ENCODE measurements at places on chromosomes 3 and 15.

DNA sequence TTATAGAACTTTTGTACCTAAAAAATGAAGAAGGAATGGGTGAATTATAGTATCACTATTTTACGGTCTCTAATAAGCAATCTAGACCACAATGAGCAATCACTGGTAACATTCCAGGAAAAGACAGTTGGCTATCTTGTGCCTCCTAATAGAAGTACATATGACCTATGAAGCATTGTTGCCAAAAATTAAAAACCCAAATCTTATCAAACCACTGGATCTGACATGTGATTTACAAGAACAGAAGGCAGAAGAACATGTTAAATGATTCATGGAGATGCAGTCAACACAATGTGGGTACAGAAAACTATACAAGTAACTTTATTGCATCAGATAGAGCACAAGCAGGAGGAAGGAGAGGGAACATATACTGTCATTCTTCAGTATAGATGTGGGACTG, 14.5 kb upstream of the HYKK start:
- no peak for DNase-seq

GRCh38 chr3:184595726-184596125, 34.1 kb downstream of the EPHB3 start:
- no peak for DNase-seq

GRCh38 chr3:71103430-71103921, 480.1 kb downstream of the FOXP1 start:
- DNase-seq = no peak

DNA sequence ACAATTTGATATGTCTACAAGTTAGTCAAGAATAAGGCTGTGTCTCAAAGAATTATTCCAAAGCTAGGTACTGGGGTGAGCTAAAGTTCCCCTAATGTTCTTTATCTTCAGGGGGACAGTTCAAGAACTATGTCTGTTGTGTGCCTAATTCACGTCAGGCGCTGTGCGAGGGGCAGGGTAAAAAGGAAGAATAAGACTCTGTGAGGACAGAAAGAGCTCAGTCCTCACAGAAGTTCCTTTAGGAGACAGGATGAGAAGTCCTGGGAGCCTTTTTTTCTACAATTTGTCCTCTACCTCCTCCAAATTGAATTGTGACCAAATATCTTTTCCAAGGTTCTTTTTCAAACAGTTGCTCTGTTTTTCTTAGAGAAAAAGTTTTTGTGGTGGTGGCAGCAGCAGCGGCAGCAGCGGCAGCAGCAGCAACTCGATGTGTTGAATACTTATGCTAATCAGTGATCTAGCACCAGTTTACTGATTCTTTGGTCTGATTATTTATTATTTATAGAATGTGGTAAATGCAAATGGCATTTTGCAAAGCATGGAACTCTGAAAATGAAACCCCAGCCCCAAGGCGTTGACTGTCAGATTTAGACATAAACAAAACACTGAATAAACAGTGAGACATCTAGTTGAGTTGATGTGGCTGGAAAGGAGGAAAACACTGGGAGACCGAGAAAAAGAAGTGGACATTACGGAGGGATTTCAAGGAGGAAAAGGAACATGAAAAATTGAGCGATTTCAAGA, 88.6 kb downstream of the GTPBP8 start:
- no peak for DNase-seq

DNA sequence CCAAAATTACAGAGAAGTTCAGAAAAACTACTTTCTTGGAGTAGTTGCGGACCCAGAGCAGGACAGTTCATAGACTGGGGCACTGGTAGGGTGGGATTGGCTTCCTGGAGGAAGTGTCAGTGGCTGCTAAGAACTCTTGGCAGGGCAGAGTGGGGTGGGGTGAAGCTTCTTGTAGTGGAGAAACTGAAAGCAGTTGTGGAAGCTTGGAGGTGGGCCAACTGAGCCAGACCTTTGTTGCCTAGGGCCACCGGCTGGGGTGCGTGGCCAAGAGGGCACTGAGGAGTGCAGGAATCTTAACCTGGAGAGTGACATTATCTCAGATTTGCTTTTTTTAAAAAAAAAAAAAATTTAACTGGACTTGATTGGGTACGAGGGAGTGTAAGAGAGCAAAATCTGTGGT, 3.1 kb downstream of the KAT2B start:
- DNase-seq = peak; percentile 9

GRCh38 chr3:150296123-150296735, 111.9 kb upstream of the TSC22D2 start:
- DNase-seq = no peak

GRCh38 chr3:104606812-104607211, 759.9 kb upstream of the ALCAM start:
- no peak for DNase-seq

- peak; percentile 5 for DNase-seq
These were observed 32.7 kb downstream of the STARD9 start for GRCh38 chr15:42608110-42608531.

- DNase-seq = no peak
These were observed 175.1 kb upstream of the TSC22D2 start for GRCh38 chr3:150232992-150233451.

DNA sequence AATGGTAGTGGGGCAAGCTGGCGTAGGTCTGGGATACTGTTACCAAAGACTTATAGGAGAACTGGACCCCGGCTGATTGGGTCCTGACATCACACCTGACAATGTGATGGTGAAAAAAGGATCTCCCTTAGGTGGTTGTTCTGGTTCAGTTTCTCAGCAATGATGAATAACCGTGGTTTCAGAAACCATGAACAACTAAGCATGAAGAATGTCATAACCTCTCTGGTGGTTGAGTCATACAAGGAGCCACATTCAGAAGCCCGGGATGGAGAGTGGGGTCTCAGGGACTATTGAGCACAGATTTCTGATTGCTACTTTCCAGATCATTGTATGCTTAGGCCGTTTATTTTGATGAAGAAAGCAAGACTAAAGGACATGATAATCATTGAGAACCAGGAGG, 17.4 kb downstream of the GPR160 start:
- DNase-seq = no peak

DNA sequence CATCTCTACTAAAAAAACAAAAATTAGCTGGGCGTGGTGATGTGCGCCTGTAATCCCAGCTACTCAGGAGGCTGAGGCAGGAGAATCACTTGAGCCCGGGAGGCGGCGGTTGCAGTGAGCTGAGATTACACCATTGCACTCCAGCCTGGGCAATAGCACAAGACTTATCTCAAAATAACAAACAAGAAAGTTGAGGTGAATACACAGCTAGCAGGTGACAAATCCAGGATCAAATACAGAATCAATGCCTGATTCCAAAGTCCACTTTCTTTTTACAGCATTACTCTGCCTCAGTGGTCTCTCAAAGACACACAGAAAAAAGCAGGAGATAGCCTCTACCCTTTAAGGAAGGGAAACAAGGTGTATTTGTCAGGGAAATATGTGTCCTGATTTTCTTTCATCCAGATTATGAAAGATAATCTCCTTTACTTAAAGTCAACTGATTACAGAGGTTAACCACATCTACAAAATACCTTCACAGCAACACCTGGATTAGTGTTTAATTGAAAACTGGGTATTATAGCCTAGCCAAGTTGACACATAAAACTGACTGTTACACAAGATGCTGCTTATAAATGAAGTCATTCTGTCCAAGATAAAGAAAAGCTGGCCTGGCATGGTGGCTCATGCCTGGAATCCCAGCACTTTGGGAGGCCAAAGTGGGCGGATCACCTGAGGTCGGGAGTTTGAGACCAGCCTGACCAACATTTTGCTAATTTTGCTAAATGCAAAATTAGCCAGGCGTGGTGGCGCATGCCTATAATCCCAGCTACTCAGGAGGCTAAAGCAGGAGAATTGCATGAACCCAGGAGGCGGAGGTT, 4.0 kb upstream of the SLC25A38 start:
- no peak for DNase-seq

GRCh38 chr15:63194302-63194701, 4.9 kb downstream of the RAB8B start:
- DNase-seq = no peak

GRCh38 chr3:25960776-25961175, 170.9 kb downstream of the OXSM start:
- no peak for DNase-seq

DNA sequence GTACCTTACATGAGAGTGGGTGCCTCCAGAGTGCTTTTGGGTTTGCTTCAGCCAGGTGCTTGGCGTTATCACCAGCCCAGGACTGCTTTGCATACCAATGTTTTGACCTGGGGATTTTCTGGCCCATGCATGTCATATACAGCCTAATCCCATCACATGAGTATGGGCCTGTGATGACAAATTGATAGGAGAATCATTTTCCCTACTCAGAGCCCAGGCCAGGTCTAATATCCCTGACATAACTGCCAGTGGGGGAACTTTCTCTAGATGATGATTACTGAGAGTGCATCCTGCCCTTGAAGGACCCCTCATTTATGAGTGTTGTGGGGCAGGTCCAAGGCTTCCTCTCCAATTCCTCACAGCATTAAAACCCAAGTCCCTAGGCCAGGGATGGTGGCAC, 197.5 kb upstream of the LYSMD4 start:
- no peak for DNase-seq

GRCh38 chr3:130841357-130841756, 52.5 kb upstream of the ATP2C1 start:
- DNase-seq = no peak

DNA sequence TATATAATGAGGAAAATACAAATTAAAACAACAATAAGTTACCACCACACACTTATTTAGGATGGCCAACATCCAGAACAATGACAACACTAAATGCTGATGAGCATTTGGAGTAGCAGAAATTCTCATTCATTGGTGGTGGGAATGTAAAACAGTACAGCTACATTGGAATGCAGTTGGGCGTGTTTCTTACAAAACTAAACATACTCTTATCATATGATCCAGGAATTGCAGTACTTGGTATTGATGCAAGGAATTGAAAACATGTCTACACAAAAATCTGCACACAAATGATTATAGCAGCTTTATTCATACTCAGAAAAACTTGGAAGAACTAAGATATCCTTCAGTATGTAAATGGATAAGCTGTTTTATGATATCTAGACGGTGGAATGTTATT, 594.2 kb downstream of the ZBBX start:
- no peak for DNase-seq

GRCh38 chr3:12868039-12869034, 27.0 kb upstream of the RPL32 start:
- peak; percentile 33 for DNase-seq

GRCh38 chr3:50470658-50471057, 32.8 kb downstream of the CACNA2D2 start:
- no peak for DNase-seq

GRCh38 chr15:66682865-66683264, 19.2 kb upstream of the SMAD6 start:
- no peak for DNase-seq

DNA sequence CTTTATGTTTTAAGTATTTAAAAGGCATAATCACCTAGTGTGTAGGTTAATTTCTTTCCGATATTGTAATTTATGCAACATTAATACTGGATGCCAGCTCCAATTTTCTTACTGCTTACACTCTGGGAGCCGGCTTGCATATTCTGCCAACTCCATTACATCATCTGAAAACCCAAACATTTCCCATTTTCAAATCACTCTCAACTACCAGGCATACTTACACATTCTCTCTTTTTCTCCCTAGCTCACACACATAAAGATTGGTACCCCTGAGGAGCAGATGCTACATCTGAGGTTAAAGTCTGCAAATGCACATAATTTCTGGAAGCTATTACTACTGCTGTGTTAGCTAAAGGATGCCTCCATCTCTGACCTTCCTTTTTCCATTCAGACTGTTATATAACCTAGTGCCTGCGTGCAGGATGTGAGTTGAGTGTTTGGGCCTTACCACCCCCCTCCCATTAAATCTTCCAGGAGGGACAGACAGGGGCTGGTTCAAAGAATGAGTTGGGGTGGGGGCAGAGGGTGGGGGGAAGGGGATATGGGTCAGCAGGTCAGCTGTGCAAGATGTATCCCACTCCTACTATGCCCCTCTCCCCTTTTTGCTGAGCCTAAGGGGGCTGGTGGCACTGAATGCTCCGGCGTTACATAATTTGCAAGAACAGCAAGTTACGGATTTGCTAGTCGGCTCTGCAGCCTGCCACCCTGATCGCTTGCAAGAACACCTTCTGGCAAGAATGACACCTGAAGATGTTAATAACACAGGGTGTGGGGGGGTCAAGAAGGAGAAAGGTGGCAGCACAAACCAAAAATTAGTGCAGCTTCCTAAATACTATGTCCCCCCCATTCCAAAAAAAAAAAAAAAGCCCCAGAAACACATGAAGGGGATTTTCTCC, 2.5 kb downstream of the RORA start:
- no peak for DNase-seq

DNA sequence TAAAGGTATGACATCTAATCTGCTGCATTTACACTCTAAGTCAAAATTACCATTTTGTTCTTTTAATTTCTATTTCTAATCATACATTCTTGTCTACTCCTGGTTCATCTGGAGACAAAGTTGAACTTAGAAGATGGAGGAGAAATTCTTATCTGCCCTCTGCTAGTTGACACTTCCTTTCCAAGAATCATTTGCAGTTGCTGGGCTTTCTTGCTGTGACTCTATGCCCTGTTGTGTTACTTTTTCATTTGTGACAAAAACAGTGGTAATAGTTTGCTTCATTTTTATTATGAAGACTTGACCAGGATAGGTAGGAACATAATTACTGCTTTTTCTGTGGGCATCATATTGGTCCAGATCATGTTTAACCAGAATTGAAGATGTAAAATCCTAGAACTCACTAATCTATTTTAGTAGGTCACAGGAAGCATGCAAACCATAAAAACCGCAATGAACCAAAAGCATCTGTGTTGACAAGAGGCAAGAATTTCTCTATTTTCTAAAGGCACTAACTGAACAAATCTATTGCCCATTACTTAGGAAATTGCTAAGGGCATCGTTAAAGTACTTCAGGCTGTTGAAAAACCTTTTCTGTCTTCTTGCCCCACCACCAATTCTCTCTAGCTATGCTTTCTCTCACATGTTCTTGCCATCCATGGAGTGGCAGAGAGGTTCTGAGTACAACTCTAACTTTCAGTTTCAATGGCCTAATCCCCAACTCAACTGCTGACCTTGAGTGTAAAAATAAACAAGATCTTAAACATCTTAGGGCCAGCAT, 4.2 kb upstream of the CCR2 start:
- no peak for DNase-seq

DNA sequence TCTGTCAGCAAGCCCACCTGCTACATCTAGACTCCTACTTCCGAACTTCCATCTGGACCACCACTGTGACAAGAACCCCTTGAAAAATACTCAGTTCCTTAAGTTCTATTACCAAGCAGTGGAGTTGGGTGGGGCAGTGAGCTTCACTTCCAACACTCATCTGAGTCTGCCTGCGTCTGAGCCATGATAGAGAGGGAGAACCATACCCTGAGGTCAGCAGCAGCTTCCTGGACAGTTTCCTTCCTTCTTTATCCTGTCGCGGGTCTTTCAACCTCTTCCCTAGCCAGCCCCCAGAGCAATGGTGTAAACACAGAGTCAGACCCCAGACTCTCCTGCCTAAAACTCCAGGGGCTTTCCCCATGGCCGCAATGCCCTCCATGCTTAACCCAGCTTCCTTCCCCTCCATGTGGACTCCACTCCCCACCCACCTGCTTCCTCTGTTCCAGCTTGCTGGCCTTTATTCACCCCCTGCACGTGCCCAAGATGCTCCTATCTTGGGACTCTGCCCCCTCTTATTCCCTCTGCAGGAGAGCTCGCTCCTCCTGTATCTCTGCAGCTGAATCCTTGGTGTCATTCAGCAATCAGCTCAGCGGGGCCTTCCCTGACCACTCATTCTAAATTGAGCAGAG, 211.2 kb downstream of the SHQ1 start:
- no peak for DNase-seq

GRCh38 chr3:62793946-62794345, 81.3 kb downstream of the CADPS start:
- no peak for DNase-seq

- DNase-seq = no peak
These were observed 499.0 kb downstream of the PYDC2 start for GRCh38 chr3:191959876-191960413.

Data from stimulated activated CD8-positive, alpha-beta memory T cell treated with anti-CD3 and anti-CD28 coated beads, Interleukin-2, amount 100 ng/mL, for 1 hour (primary cell).